ENCODE measurements at places on chromosomes 5 and 9. TPM values are rescaled to one million over a fixed set of nuclear protein-coding genes. Genes with fewer than 3 reads are reported as not detected.

FBN2 gene
- 0.25 TPM for total RNA-seq

GRCh38 chr5:9544502-9545135 lies 1.3 kb downstream of the SEMA5A start:
- peak; percentile 49 for DNase-seq
- H3K36me3 ChIP-seq, result no peaks in the 10 kb centered on the region

DNA sequence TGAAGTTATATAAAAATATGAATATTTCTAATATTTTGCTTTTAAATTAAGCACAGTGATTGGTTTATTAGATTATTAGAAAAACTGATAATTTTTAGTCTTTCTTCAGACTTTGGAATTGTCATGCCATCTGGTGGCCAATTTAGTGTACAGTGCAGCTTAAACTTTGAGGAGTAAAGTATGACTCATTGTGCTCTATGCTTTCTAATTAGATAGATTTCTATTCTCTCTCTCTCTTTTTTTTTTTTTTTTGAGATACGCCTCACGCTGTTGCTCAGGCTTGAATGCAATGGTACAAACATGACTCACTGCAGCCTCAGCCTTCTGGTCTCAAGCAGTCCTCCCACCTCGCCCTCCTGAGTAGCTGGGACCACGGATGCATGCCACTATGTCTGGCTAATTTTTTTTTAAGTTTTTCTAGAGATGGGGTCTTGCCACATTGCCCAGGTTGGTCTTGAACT lies 42.1 kb upstream of the GPR21 start:
- no peaks in the 10 kb centered on the region for H3K4me1 ChIP-seq
- H3K36me3 ChIP-seq, result no peaks in the 10 kb centered on the region
- H3K27me3 ChIP-seq, result no peaks in the 10 kb centered on the region
- H3K4me3 ChIP-seq, result no peak overlapping the region

DNA sequence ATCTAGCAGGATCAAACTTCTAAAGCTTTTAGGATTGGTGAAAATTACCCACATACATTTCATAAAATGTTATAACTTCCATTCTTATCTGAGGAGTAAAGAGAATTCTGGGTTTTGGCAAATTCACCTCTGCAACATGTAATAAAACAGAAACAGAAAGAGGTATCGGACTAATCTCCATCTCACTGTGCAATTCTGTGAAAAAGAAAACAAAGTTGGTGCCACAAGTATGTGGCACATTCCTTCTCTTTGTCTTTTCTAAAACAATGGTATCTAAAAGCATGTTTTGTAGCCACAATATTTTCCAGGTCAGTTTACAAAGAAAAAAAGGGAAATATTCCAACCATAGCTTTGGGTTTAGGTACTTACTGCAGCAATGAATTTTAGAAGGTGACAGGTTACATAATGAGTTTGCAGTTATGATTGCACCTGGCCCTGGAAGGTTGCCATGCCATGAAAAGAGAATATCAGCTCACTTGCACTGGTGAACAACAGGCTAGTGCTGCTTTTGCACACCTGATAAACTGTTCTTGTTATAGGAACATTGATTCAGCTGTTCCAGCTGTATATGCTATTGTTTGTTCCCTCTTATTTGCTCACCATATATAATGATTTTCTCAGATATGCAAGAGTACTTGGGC lies 491.3 kb upstream of the MEF2C start:
- no peaks in the 10 kb centered on the region for H3K36me3 ChIP-seq
- H3K27me3 ChIP-seq, result no peaks in the 10 kb centered on the region
- H3K27ac ChIP-seq, result no peak overlapping the region
- no peaks in the 10 kb centered on the region for H3K4me1 ChIP-seq

DNA sequence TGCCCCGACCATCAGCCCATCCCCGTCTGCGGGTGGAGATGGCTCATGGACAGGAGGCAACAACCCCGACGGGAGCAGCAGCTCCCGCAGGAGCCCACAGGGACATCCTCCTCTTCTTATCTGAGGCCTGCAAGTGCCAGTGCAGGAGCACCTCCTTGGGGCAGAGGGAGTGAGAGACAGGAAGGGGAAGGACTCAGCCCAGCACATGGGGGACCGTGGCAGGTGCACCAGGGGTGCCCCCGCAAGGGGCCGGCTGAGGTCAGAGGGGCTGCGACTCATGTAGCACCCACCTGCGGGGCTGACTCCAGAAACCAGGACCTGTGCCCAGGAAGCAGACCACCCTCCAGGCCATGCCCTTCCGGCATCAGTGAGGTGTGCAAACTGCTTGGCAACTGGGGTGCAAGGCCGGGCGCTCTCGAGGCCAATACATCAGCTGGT lies 259.8 kb upstream of the ADAMTS16 start:
- H3K27me3 ChIP-seq, result no peaks in the 10 kb centered on the region
- DNase-seq, result no peak
- H3K36me3 ChIP-seq, result no peaks in the 10 kb centered on the region
- H3K4me3 ChIP-seq, result no peak overlapping the region

GRCh38 chr5:180059326-180059725 lies 12.2 kb downstream of the RNF130 start:
- no peak overlapping the region for H3K27ac ChIP-seq
- no peaks in the 10 kb centered on the region for H3K27me3 ChIP-seq
- no peak for DNase-seq
- H3K4me3 ChIP-seq, result no peak overlapping the region
- peaks cover 3% of the 10 kb centered on the region for H3K36me3 ChIP-seq

- peaks cover 4% of the 10 kb centered on the region for H3K36me3 ChIP-seq
- no peaks in the 10 kb centered on the region for H3K27me3 ChIP-seq
- peaks cover 30% of the 10 kb centered on the region for H3K4me1 ChIP-seq
- peak overlapping the region; percentile 93 for H3K27ac ChIP-seq
Measured at GRCh38 chr5:81852291-81853029, 101.6 kb upstream of the SSBP2 start.

DNA sequence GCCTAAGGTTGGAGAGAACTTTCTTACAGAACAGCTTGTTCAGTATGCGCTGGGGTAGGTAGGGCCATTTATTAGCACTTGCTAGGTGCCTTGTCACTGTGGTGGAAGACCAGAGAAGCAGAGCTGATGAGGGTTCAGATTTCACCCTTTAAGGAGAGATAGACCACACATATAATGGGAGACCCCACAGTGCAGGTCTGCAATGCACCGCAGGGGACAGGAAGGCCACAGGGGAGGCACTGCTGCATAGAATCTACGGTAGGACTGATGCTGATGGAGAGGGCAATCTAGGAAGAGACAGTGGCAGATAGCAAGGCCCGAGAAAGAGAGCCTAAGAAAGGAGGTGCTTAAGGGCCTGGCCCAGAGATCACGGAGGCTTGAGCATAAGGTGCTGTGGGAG lies 64.2 kb downstream of the PTPDC1 start:
- H3K4me1 ChIP-seq, result peaks cover 2% of the 10 kb centered on the region
- peaks cover 6% of the 10 kb centered on the region for H3K27me3 ChIP-seq
- no peak for DNase-seq
- H3K27ac ChIP-seq, result no peak overlapping the region

GRCh38 chr5:133362438-133362837 lies 249.9 kb downstream of the FSTL4 start:
- H3K27ac ChIP-seq, result no peak overlapping the region
- H3K4me3 ChIP-seq, result no peak overlapping the region
- H3K4me1 ChIP-seq, result peaks cover 2% of the 10 kb centered on the region

MSX2 gene
- not detected for total RNA-seq

- no peak overlapping the region for H3K27ac ChIP-seq
- no peak overlapping the region for H3K4me3 ChIP-seq
- H3K27me3 ChIP-seq, result peaks cover 38% of the 10 kb centered on the region
- H3K4me1 ChIP-seq, result peaks cover 3% of the 10 kb centered on the region
- DNase-seq, result no peak
Measured at GRCh38 chr9:114231273-114231672, 75.9 kb downstream of the COL27A1 start.

GRCh38 chr5:136037001-136037705 lies 8.4 kb downstream of the TGFBI start:
- peaks cover 40% of the 10 kb centered on the region for H3K4me1 ChIP-seq
- DNase-seq, result no peak
- no peaks in the 10 kb centered on the region for H3K27me3 ChIP-seq
- peak overlapping the region; percentile 47 for H3K4me3 ChIP-seq
- no peaks in the 10 kb centered on the region for H3K36me3 ChIP-seq

DNA sequence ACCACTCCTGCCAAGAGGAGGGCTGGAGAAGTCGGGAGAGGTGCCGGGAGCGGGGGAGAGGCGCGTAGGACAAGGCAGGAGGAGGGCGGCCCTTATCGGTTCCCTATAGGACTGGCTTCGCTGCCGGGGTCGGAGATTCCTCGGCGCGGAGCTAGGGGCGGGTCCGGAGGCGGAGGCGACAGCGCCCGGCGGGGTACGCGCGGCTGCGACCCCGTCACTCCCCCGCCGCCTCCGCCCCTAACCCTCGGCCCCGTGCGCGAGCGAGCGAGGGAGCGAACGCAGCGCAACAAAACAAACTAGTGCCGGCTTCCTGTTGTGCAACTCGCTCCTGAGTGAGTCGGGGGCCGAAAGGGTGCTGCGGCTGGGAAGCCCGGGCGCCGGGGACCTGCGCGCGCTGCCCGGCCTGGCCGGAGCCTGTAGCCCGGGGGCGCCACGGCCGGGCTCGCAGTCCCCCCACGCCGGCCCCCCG lies 2.0 kb downstream of the GLIS3 start:
- H3K27me3 ChIP-seq, result peaks cover 67% of the 10 kb centered on the region
- H3K4me3 ChIP-seq, result peak overlapping the region; percentile 97
- peak; percentile 10 for DNase-seq
- peak overlapping the region; percentile 32 for H3K27ac ChIP-seq
- peaks cover 16% of the 10 kb centered on the region for H3K4me1 ChIP-seq

GRCh38 chr9:19619221-19619620 lies 169.6 kb downstream of the SLC24A2 start:
- H3K36me3 ChIP-seq, result no peaks in the 10 kb centered on the region
- H3K4me1 ChIP-seq, result no peaks in the 10 kb centered on the region
- no peak for DNase-seq
- no peak overlapping the region for H3K4me3 ChIP-seq
- no peak overlapping the region for H3K27ac ChIP-seq
- peaks cover 35% of the 10 kb centered on the region for H3K27me3 ChIP-seq

- no peak overlapping the region for H3K27ac ChIP-seq
- no peak for DNase-seq
- H3K27me3 ChIP-seq, result peaks cover 4% of the 10 kb centered on the region
- H3K36me3 ChIP-seq, result peaks cover 3% of the 10 kb centered on the region
- no peak overlapping the region for H3K4me3 ChIP-seq
- peaks cover 9% of the 10 kb centered on the region for H3K4me1 ChIP-seq
Measured at GRCh38 chr9:38043931-38044623, 24.9 kb downstream of the SHB start.

ECSCR gene
- not detected for total RNA-seq

DNA sequence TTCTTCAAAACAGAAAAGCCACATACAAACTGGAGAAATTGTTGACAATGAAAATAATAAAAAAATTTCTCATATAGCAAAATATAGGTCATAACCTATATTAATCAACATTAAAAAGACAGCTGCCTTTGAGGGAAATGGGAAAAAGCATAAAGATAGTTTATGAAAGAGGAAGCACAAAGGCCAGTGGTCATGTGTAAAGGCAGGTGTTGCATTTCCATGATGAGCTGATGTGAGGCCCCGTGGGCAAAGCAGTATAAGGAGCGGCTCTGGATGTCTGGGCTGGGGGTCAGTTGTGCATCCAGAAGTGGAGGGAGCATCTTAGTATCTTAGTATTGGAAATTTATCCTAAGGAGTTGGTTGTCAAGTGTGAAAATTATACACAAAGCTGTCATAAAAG lies 18.3 kb downstream of the NDUFS6 start:
- peak overlapping the region; percentile 34 for H3K27ac ChIP-seq
- H3K4me3 ChIP-seq, result no peak overlapping the region
- H3K27me3 ChIP-seq, result no peaks in the 10 kb centered on the region
- DNase-seq, result no peak

NTRK2 gene
- total RNA-seq, result 1.6 TPM

HMMR gene
- total RNA-seq, result 0.45 TPM

FASTKD3 gene
- 4.9 TPM for total RNA-seq

CAVIN4 gene
- 0.13 TPM for total RNA-seq

GRCh38 chr5:43427306-43427705 lies 15.1 kb upstream of the CCL28 start:
- no peak overlapping the region for H3K27ac ChIP-seq
- no peaks in the 10 kb centered on the region for H3K27me3 ChIP-seq
- H3K4me3 ChIP-seq, result no peak overlapping the region
- DNase-seq, result no peak
- H3K4me1 ChIP-seq, result no peaks in the 10 kb centered on the region
- H3K36me3 ChIP-seq, result no peaks in the 10 kb centered on the region

PPP3R2 gene
- total RNA-seq, result not detected

CIZ1 gene
- total RNA-seq, result 134 TPM

GADD45G gene
- total RNA-seq, result 15.1 TPM

Measured in T-helper 17 cell (primary cell).